Non-pigmented ciliary epithelial cell (primary cell): ENCODE measurements at places on chromosomes 11 and 22.

GRCh38 chr22:37448516-37449127 is 21.3 kb upstream of the ELFN2 start:
- DNase-seq, result no peak

- no peak for DNase-seq
These were observed 118.8 kb upstream of the KIRREL3 start for GRCh38 chr11:127119356-127119755.

- no peak for DNase-seq
These were observed 32.2 kb downstream of the P4HA3 start for GRCh38 chr11:74279256-74279655.

- no peak for DNase-seq
These were observed 44.8 kb downstream of the TECTA start for GRCh38 chr11:121145826-121146225.

DNA sequence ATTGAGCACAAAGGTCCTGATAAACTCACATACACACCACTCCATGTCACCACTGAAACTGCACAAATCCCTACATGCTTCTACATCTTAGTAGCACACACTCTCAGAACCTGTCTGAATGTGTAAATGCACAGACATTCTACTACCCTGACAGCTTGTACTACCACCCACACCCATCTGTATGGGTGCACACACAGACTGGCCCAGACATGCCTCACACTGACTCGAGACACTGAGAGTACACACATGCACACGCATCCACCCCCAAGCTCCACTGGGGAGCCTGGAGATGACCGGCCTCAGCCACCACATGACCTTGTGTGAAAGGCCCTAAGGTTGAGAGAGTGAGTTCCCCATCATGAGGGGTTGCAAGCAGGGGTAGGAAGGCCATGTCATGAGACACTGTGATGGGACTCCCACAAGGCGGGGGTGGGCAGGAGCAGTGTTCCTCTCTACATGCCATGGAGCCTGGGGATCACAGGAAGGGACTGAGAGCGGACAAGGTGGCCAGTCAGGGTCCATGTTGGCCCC is 28.1 kb downstream of the ARAP1 start:
- DNase-seq, result no peak

DNA sequence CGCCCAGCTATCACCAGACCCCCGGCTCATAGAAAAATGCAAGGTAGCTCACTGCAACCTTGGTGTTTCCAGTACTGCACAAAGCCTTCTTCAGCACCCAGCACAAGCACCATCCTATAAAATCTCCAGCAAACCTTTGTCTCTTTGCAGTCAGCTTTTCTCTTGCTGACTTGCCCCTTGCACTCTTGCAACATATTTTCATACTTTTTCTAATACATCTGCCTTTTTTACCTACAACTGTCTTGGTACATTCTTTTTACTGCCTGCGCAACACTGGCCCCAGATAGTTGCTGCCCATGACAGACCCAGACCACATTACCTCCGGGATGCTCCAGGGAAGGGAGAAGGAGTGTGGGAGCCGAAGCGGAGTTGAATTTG is 142.4 kb downstream of the MPPED1 start:
- DNase-seq, result no peak

GRCh38 chr11:116707161-116707629 is 65.6 kb downstream of the BUD13 start:
- DNase-seq, result no peak

- no peak for DNase-seq
These were observed 57.3 kb downstream of the CD82 start for GRCh38 chr11:44622721-44623258.

- DNase-seq, result no peak
These were observed 89.1 kb downstream of the RPS6KA4 start for GRCh38 chr11:64447831-64448598.

DNA sequence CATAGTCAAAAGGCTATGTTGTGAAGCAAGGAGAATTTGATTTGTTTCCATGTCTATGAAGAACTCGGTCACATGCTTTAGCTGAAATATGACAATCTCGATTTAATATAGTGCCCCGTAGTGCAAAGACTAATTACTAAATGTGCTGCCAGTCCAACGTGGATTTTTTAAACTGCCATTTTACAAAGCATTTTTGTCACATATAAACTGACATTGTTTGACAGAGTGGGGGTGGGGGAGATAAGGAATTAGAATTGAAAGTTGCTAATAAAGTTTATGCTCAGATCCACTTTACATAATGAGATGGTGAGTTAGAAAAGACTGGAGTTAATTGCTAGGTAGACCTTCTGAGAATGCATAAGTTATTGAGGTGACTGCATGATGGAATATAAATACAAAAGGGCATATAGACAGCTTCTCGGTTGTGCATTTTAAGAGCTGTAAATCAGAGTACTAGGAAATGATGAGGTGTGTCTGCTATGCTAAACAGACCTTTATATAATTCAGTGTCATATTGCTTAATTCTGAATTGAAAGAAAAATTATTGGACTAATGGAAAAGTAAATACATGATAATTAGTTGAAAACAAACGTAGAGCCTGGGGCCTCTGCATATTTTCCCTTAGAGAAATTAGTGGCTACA is 158.9 kb upstream of the MTNR1B start:
- no peak for DNase-seq

DNA sequence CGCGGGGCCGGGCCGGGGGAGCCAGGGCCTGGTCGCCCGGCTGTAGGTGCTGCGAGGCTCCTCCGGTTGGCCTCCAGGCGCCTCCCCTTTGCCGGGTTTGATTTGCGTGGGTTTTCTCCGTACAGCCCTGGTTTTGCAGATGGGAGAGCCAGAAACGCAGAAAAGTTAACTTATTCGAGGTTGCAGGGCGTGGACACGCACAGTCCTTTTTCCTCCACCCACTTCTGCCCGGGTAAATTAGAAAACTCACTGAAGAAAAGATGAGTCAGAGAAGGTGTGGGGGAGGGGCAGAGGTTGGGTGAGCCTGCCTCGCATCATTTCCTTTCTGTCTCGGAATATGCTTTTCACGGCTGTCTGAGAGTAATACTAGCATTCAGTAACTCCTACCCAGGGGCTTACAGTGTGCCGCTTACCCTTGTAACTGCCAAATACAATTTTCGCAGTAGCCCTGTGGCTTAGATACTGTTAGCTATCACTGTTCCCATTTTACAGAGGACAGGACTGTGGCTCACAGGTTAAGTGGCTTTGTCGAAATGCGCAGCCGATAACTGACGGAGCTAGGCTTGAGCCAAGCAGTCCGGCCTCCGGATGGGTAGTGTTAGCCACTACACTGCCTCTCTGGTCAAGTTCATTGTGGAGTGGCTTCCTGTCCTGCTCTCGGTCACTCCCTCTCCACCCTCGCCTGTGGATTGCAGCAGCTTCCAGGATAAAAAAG is 812 bp downstream of the FADD start:
- DNase-seq, result peak; percentile 70

GRCh38 chr11:82872377-82873150 is 27.7 kb downstream of the PRCP start:
- no peak for DNase-seq

- DNase-seq, result no peak
These were observed 40.7 kb downstream of the LMO1 start for GRCh38 chr11:8222820-8223512.

- no peak for DNase-seq
These were observed 196.4 kb downstream of the SBF2 start for GRCh38 chr11:10097615-10098014.

GRCh38 chr22:48796310-48797015 is 1031.2 kb downstream of the BRD1 start:
- DNase-seq, result no peak

DNA sequence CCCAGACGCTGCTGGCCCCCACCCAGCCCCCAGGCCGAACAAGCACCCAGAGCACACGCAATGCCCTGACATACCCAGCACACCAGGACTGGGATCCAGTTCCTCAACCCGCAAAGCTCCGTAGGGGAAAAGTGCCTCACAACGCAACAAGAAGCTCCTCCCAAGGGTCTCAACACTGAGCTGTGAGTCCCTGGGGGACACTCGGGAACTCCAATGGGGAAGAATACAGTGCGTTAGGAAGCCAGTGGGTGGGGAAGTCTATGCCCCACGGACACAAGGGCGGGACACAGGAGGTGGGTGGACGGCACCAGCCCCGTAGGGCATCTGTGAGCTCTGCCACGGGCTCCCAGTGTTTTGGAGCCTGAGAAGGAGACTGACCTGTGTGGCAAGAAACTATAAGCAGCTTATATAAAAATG is 1.6 kb downstream of the DEAF1 start:
- DNase-seq, result no peak

GRCh38 chr11:117435326-117435725 is 107.7 kb downstream of the CEP164 start:
- DNase-seq, result no peak

GRCh38 chr11:61968758-61969390 is 1.4 kb upstream of the FTH1 start:
- no peak for DNase-seq

GRCh38 chr11:67463680-67464410 is 5.2 kb downstream of the TMEM134 start:
- no peak for DNase-seq

- DNase-seq, result no peak
These were observed 4.6 kb upstream of the MAPK11 start for GRCh38 chr22:50274771-50275170.

DNA sequence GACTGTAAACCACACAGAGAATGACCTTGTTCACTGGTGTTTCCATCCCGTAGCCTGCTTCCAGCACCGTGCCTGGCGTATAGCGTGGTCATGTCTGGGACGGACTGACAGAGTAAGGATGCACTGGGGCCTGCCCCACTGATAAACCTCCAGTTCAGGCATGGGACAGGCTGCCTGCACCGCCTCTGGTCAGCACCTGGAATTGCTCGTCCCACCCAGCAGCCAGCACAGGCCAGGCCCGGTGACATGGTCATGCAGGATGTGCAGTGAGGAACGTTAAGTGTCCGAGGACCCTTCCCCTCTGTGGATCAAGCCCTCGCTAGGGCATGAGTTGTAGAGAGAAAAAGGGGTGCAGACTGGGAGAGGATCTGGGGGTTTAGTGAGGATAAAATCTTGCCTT is 44.8 kb downstream of the LMO1 start:
- DNase-seq, result no peak

- no peak for DNase-seq
These were observed 135.8 kb upstream of the FIBIN start for GRCh38 chr11:26858098-26858497.

DNA sequence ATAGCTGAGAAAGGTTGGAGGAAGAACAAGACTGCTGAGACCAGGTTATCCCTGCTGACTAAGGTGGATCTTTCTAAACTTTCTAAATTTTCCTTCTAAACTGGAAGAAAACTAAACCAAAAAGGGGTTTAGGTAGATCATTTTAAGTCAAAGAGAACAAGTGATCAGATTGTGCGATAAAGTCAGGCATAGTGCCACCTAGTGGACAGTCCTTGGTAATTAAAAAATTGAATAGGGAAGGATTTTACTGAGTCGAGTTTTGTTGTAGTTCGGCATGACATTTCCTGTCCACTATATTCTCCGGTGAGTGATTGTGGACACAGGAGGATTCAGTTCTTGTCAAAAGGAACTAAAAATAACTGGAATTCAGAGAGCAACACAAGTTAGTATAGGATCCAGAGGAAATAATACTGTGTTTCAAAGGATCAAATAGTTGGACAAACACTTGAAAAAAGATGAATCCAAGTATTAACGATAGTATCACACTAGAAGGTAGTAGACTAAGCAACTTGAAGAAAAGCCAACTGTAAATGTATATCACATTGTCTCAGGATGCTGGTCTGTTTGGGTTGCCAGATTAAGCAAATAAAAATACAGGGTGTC is 1236.4 kb downstream of the FAM181B start:
- DNase-seq, result no peak

DNA sequence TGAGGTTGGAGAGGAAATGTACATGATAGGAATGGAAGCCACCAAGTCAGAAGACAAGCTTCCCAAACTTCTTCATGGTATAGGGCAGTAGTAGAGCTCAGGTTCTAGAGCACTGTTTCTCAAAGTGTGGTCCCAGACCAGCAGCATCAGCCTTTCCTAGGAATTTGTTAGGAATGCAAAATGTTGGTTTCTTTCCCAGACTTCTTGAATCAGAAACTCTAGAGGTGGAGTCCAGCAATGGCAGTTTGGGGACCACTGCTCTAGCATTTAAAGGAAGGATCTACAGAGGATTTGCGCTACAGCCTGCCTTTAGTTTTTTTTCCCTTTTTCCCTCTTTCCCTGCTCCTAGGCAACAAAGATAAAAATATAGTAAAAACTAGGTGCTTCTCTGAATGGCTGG is 17.0 kb upstream of the MMP12 start:
- no peak for DNase-seq

- peak; percentile 83 for DNase-seq
These were observed 2.8 kb downstream of the ALKBH8 start for GRCh38 chr11:107562647-107563208.

DNA sequence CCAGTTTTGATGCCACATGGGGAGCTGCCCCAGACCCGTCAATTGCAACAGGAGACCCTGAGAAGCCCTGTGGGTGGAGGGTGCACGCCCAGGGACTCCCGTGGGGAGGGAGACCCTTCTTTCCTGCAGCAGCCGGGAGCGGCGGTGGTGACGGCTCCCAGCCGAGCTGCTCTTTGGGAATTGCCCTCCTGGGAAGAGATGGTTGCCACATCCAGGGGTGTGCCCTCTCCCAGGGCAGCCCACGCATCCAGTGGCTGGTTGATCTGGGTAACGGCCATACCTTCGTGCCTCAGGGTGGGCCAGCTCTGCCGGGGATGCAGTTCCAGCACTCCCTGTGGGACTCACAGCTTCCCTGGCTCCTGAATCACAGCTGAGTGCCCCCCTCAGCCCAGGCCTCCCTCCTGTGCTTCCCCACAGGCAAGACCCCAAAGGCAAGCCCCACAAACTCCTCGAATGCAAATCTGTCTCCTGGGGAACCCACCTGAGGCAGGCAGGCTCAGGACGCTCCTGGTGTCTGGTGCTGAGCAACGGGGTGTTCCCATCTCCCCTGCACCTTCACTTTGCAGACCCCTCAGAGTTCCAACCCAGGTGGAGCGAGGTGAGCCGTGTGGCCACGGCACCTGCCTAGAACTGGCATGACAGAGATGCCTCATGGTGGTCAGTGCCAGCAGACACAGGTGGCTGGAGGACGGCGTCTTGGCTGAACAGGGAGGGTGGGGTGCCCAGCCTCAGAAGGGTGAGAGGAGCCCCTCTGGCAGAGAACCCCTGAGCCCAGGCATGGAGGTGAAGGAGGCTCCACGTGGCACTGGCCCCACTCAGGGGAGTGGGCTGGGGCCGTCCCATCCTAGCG is 1027.4 kb downstream of the BRD1 start:
- DNase-seq, result no peak
